ENCODE measurements at places on chromosomes 2 and 18. TPM values are rescaled to one million over a fixed set of nuclear protein-coding genes. Genes with fewer than 3 reads are reported as not detected.

DNA sequence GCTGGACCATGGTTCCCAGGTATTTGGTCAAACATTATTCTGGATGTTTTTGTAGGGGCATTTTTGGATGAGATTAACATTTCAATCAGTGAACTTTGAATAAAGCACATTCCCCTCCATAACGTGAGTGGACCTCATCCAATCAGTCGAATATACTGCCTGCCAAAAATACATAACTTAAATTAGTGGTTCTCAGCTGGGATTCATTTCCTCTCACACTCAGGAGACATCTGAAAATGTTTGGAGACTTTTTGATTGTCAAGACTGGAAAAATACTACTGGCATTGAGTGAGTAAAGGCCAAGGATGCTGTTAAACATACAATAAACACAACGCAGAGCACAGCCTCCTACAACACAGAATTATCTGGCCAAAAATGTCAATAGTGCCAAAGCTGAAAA is 198.2 kb downstream of the MYO1B start:
- DNase-seq: no peak

The SLC4A5 gene
- 2.3 TPM for total RNA-seq

The DCC gene
- total RNA-seq: 0.24 TPM

GRCh38 chr2:40556293-40556692 is 104.4 kb upstream of the SLC8A1 start:
- DNase-seq: no peak

- no peak for DNase-seq
Measured at GRCh38 chr2:146869328-146869727, 975.5 kb upstream of the ACVR2A start.

Data from osteocyte (in vitro differentiated cells).